ENCODE measurements at places on chromosomes 16 and 17.

DNA sequence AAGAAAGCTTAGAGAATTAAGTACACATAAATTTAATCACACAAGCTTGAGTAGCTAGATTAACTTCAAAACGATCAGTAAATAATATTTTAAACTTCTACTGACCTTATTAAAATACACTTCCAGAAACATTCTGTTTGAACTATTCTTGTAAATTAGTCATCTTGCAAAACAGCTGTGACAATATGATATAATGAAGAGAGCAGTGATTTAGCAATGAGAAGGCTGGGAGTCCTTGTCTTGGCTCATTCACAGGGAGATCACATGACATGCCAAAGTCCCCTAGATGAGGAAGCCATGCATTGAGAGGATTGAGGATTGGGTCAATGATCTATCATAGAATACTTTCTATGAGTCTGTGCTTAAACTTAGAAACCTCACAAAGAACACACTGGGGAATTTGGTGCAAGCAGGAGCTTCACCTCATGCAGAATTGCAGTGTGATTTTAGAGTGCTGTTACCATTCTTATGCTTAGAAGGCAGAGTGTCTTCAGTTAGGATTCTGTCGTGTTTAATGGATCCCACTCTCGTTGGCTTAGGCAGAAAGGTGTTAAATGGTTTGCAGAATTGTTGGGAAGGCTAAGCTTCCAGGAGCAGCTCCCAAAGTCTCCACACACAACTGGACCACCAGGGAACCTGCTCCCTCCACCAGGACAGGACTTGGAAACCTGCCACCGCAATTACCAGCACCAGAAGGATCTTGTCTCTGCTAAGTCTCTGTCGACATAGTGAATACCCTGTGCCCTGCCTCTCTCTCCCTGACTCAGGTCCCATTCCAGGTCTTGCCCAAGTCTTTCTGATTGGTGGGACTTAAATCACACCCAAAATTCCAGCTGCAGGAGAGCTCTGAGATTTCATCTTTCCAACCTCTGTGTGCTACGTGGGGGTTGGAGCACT lies 87.1 kb downstream of the USP22 start:
- DNase-seq: peak; percentile 72

GRCh38 chr16:66845791-66846221 lies 1.6 kb downstream of the CA7 start:
- peak; percentile 12 for DNase-seq

DNA sequence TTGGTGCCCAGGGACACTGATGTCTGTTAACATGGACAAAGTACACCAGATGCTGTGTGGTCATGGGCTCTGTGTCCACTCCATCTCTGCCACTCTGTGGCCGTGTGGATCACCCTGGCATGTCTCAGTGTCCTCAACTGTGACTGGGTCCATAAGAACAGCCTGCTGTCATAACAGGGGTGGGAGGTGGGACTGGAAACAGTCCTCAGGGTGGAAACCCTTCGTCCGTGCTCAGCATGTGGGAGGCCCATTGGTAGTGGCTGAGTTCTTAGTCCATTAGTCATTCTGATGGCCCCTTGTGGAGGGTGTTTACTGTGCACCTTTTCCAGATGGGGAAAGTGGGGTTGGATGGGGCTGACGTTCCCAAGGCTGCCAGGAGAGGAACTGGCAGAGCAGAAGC lies 12.8 kb downstream of the FLYWCH2 start:
- DNase-seq: no peak

DNA sequence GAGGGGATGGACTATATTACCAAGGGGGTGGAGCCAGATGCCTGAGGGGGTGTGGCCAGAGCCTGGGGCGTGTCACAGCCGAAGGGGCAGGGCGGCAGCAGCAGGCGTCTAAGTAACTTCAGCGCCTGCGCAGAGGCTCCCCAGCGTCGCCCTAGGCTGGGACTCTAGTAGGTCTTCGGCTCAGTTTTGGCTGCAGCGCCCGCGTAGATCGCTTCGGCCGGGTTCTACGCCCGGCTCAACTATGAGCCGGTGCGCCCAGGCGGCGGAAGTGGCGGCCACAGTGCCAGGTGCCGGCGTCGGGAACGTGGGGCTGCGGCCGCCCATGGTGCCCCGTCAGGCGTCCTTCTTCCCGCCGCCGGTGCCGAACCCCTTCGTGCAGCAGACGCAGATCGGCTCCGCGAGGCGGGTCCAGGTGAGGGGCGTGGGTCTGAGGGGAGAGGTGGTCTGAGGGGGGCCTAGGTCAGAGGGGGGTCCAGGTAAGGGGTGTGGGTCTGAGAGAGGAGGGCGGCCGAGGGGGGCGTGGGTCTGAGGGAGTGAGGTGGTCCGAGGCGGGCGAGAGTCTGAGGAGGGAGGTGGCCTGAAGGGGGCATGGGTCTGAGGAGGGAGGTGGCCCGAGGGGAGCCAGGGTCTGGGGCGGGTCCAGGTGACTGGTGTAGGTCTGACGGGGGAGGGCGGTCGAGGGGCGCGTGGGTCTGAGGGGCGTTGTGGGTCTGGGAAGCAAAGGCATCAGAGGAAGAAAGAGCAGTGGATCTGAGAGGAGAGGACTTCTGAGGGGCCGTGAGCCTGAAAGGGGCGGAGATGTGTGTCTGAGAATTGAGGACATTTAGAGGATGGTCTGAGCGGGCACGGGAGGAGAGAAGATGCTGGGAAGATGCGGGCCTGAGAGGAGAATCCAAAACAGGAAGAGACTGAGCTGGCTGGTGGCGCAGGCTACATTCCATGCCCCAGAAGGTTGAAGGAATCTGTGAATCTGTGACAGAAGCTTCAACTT lies at the start of gene LPCAT2:
Gene LPCAT2 (plus strand): TSS at position 132 of the 991 bp plus-strand sequence. CDS start 110 bp downstream, at position 242.
- DNase-seq: peak; percentile 87

- no peak for DNase-seq
Observed at GRCh38 chr16:68356919-68357286, 46.1 kb downstream of the PRMT7 start.

DNA sequence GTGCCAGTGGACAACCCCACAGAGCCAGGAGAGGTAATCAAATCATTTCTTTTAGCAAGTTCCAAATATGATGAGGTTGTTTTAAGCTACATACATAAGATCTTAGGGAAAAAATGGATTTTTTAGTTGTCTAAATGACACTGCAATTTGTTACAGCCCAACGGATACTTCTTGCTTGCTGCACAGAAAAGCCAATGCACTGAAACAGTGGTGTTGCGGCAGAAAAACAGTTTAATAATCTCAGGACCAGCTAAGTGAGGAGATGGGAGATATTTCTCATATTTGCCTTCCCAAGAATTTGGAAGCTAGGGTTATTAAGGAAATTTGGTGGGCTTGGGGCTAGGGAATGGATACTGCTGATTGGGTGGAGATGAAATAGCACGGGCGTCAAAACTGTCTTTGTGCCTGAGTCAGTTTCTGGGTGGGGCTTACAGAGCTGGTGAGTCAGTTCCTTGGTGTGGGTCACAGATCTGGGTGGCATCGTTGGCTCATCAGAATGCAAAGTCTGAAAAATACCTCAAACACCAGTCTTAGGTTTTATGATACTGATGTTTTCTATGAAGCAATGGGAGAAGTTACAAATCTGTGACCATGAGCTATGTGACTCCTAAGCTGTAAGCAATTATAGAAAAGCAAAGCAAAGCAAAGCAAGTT lies 255.4 kb downstream of the IRX3 start:
- peak; percentile 27 for DNase-seq

- DNase-seq: no peak
Observed at GRCh38 chr17:82278308-82278707, 4.8 kb upstream of the CSNK1D start.

GRCh38 chr17:9646546-9646885 lies 1.2 kb downstream of the USP43 start:
- no peak for DNase-seq

DNA sequence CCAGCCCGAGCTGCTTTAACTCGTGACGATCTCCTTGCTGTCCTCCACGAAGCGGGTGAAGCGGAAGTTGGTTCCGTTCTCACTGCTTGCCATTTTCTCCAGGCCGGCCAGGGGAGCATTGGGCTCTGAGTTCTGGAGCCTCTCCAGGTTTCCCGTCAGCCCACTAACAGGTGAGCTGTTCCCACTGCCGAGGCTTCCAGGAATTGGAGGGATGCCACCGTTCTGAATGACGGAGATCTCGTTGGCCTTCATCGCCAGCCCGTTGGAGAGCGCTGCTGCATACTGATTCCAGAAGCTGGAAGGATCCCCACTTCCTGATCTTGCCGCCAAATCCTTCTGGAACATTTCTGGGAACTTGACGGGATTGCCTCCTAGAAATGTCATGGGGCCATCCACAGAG lies 14.0 kb downstream of the SALL1 start:
- no peak for DNase-seq

GRCh38 chr17:62690168-62690897 lies 62.9 kb downstream of the MRC2 start:
- DNase-seq: no peak
